ENCODE measurements at places on chromosomes 12 and 14. TPM values are rescaled to one million over a fixed set of nuclear protein-coding genes. Genes with fewer than 3 reads are reported as not detected.
A peak's percentile ranks its signal among the peaks of the same experiment; 100 is the strongest.

The ATP5F1B gene
- total RNA-seq: 738 TPM

- no peaks in the 10 kb centered on the region for H3K36me3 ChIP-seq
- no peak overlapping the region for H3K27ac ChIP-seq
- no peak overlapping the region for H3K4me3 ChIP-seq
- no peak for DNase-seq
- no peaks in the 10 kb centered on the region for H3K27me3 ChIP-seq
Observed at GRCh38 chr12:29945904-29946303, 162.2 kb upstream of the TMTC1 start.

The USP44 gene
- total RNA-seq: not detected

- no peak overlapping the region for H3K27ac ChIP-seq
- no peaks in the 10 kb centered on the region for H3K4me1 ChIP-seq
- H3K36me3 ChIP-seq: peaks cover 15% of the 10 kb centered on the region
- H3K27me3 ChIP-seq: no peaks in the 10 kb centered on the region
Observed at GRCh38 chr12:109504068-109504467, 26.6 kb downstream of the UBE3B start.

DNA sequence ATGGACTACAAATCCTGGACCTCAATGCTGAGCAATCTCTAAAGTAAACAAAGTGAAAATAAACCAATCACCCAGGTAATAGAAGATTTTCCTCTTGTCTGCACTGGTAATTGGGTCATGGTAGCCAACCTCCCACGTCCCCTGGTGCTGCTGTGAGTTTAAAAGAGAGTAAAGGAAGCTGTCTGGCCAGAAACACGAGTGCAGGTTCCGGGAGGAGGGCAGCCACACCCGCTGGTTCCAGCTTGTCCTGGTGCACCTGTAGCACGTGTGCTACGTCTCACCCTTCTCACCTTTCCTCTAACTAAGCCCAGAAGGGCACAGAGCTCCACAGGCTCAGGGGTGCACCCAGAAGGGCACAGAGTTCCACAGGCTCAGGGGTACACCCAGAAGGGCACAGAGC is 5.4 kb downstream of the CRACR2A start:
- no peaks in the 10 kb centered on the region for H3K36me3 ChIP-seq
- peaks cover 26% of the 10 kb centered on the region for H3K27me3 ChIP-seq
- no peak overlapping the region for H3K27ac ChIP-seq

- peak overlapping the region; percentile 85 for H3K27ac ChIP-seq
- no peaks in the 10 kb centered on the region for H3K27me3 ChIP-seq
- H3K4me1 ChIP-seq: peaks cover 45% of the 10 kb centered on the region
Observed at GRCh38 chr12:124744659-124745464, 118.8 kb downstream of the SCARB1 start.

The SERPINA1 gene
- total RNA-seq: not detected

The SLC5A8 gene
- total RNA-seq: not detected

The PAH gene
- total RNA-seq: not detected

GRCh38 chr12:59710004-59710628 is 114.3 kb downstream of the SLC16A7 start:
- no peaks in the 10 kb centered on the region for H3K27me3 ChIP-seq
- no peak overlapping the region for H3K4me3 ChIP-seq
- no peak for DNase-seq

The TIGAR gene
- 45.4 TPM for total RNA-seq

The TMEM260 gene
- 15.8 TPM for total RNA-seq

The VRTN gene
- total RNA-seq: not detected

The MFAP5 gene
- 164 TPM for total RNA-seq

- H3K4me1 ChIP-seq: peaks cover 63% of the 10 kb centered on the region
- peak overlapping the region; percentile 64 for H3K4me3 ChIP-seq
- peak overlapping the region; percentile 87 for H3K27ac ChIP-seq
- DNase-seq: peak; percentile 78
Observed at GRCh38 chr12:10190558-10191388, 11.9 kb downstream of the TMEM52B start.

The BDKRB1 gene
- total RNA-seq: 47.3 TPM

GRCh38 chr14:99968191-99968920 is 96.9 kb upstream of the EVL start:
- H3K27ac ChIP-seq: peak overlapping the region; percentile 73
- peaks cover 27% of the 10 kb centered on the region for H3K27me3 ChIP-seq
- peaks cover 26% of the 10 kb centered on the region for H3K4me1 ChIP-seq
- peaks cover 11% of the 10 kb centered on the region for H3K36me3 ChIP-seq

The MSI1 gene
- not detected for total RNA-seq

DNA sequence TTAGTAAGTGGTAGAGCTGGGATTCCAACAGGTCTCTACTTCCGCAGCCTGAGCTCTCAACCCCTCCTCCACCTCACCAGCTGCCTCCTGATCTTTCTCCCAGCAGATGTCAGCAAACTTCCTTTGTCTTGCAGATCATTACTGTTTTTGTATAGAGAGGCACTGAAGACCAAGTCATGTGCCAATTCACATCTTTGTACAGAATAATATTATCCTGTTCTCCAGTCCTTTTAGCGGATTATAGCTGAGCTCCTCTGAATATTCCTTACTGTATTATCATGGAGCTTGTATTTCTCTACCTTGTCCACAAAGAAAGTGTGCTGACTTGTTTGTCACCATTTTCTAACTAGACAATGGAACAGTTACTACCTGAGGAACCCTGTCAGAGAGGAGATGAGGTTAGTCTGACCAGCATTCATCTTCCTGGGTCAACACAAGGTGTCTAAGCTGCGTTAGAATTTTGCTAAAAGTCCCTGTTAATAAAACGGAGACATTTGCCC is 142.3 kb upstream of the ARHGAP5 start:
- peak; percentile 15 for DNase-seq
- no peaks in the 10 kb centered on the region for H3K36me3 ChIP-seq
- no peak overlapping the region for H3K27ac ChIP-seq
- H3K27me3 ChIP-seq: no peaks in the 10 kb centered on the region
- H3K4me3 ChIP-seq: no peak overlapping the region

DNA sequence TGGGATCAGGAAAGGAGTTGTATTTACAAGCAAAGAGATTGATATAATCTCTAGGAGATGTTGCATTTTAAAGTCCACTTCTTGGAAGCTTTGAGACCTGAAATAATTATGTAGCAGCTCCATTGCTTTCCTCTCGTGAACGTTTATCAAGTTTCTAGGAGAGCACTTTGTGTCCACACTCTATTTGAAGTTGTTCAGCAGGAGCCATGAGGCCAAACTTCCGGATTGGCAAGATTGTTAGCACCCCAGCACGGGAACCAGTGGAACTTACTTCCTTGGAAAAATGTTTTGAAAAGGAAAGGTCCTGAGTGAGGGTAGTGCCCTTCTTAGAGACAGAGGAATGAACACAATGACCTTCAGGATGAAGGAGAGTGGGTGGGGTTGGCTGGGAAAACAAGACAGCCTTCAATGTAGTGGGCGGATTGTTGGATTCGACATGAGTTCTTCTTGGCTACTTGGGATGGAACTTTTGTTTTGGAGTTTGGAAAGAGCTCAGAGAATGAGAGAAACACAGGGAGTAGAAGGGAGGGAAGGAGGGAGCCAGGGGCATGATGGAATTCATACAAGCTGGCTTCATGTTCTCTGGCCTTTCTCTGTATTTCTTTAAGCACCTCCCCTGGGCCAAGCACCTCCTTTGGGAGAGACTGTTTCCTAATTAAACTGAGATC is 23.8 kb upstream of the CISTR start:
- peaks cover 19% of the 10 kb centered on the region for H3K4me1 ChIP-seq
- H3K4me3 ChIP-seq: no peak overlapping the region
- no peak overlapping the region for H3K27ac ChIP-seq
- no peak for DNase-seq
- no peaks in the 10 kb centered on the region for H3K36me3 ChIP-seq

- DNase-seq: peak; percentile 86
- H3K4me3 ChIP-seq: peak overlapping the region; percentile 60
- peak overlapping the region; percentile 74 for H3K27ac ChIP-seq
- H3K27me3 ChIP-seq: no peaks in the 10 kb centered on the region
- peaks cover 21% of the 10 kb centered on the region for H3K36me3 ChIP-seq
Observed at GRCh38 chr12:26648584-26648983, 184.4 kb downstream of the ITPR2 start.

- DNase-seq: peak; percentile 49
- no peaks in the 10 kb centered on the region for H3K36me3 ChIP-seq
- peak overlapping the region; percentile 24 for H3K27ac ChIP-seq
- peaks cover 59% of the 10 kb centered on the region for H3K4me1 ChIP-seq
- no peaks in the 10 kb centered on the region for H3K27me3 ChIP-seq
Observed at GRCh38 chr14:54450535-54450934, 9.4 kb upstream of the CNIH1 start.

DNA sequence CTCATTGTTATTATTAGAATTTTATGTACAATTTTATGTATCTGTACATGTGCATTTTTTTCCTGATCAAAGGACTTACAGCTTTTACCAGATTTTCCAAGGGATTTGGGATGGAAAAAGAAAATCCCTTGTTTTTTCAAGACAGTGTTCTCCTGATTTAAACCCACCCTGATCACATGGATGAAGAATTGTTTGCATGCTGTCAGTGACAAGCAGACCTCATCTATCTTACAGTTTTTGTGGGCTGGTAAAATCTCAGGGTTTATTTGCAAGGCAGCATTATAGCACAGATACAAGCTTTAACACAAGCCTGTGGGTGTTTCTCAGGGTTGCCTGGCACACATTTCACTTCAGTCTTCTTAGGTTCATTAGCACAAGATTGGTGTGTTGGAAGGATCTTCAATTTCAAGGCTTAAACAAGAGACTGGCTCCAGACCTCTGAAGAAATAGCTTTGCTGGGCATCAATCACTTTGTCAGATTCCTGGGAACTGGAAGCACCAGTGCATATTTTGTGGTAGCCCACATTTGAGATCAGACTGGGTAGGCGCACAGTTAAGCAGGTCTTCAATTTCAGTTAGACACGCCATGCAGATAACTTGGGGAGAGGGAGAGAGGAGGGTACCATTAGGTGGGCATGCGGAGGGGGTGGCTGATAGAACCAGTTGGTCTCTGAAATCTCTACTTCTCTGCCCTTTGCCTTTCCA is 118.0 kb downstream of the TBX5 start:
- H3K4me3 ChIP-seq: no peak overlapping the region
- peaks cover 14% of the 10 kb centered on the region for H3K27me3 ChIP-seq
- DNase-seq: no peak
- H3K27ac ChIP-seq: no peak overlapping the region
- no peaks in the 10 kb centered on the region for H3K36me3 ChIP-seq
- peaks cover 7% of the 10 kb centered on the region for H3K4me1 ChIP-seq

Measured in HFFc6 (cell line).